ENCODE measurements at places on chromosomes 2 and 18. TPM values are rescaled to one million over a fixed set of nuclear protein-coding genes. Genes with fewer than 3 reads are reported as not detected.

DNA sequence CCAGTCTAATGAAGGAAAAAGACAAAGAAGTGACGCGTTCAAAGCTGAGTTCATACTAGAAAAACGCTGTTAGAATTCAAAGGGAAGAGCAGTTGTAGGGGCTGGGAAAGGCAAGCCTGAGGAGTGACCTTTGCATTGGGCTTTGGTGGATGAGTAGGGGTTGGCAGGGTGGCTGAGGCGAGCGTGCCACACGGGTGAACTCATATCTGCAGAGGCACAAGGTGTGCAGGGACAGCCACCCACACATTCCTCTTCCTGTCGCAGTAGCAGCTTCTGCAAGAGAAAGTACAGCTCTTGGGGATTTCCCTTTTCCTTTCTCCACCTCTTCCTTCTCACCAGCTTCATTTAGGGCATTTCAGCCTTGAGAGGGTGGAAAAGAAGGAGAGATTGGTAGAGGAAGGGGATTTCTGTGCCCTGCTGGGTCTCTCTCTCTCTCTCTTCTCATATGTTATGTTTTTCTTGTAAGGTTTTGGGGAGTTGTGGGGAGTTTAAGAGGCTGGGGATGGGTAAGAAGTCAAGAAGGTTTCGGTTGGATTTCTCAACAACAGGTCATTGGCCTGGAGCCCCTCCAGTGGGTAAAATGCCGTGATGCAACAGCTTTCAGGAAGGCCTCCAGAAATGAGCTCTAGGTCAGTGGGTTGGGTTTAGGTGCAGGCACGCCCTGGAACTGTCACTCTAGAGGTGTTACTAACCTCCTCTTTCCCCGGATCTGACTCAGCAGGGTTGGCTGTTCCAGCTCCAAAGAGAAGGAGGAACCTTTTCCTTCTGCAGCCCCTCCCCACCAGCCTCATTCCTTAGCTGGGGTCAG is 40.1 kb downstream of the ODC1 start:
- H3K4me1 ChIP-seq = no peaks in the 10 kb centered on the region
- DNase-seq = no peak
- H3K36me3 ChIP-seq = no peaks in the 10 kb centered on the region
- H3K27ac ChIP-seq = no peak overlapping the region
- no peak overlapping the region for H3K4me3 ChIP-seq

Gene GTF2A1L
- total RNA-seq = not detected

DNA sequence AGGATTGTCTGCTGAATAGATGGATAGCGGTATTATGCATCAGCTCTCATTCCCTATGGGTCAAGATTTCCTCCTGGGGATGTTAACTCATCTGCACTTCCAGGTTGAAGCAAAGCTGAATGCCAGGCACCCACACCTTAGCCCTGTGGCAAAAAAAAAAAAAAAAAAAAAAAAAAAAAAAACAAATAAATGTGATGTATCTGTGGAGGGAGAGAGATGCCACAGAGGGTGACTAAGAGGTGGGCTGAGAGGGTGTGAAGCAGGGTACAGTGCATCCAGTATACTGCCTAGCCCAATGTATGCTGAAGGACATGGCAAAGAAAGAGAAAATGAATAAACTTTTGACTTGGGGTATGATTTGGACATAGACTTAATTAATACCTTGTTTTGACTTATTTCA is 91.4 kb downstream of the COPS8 start:
- DNase-seq = no peak
- no peak overlapping the region for H3K4me3 ChIP-seq
- H3K27ac ChIP-seq = no peak overlapping the region
- H3K4me1 ChIP-seq = no peaks in the 10 kb centered on the region
- no peaks in the 10 kb centered on the region for H3K27me3 ChIP-seq
- H3K36me3 ChIP-seq = no peaks in the 10 kb centered on the region

GRCh38 chr18:25814841-25815458 is 275.5 kb downstream of the SS18 start:
- no peak overlapping the region for H3K4me3 ChIP-seq
- no peak overlapping the region for H3K27ac ChIP-seq
- H3K4me1 ChIP-seq = no peaks in the 10 kb centered on the region
- DNase-seq = no peak
- H3K36me3 ChIP-seq = no peaks in the 10 kb centered on the region

DNA sequence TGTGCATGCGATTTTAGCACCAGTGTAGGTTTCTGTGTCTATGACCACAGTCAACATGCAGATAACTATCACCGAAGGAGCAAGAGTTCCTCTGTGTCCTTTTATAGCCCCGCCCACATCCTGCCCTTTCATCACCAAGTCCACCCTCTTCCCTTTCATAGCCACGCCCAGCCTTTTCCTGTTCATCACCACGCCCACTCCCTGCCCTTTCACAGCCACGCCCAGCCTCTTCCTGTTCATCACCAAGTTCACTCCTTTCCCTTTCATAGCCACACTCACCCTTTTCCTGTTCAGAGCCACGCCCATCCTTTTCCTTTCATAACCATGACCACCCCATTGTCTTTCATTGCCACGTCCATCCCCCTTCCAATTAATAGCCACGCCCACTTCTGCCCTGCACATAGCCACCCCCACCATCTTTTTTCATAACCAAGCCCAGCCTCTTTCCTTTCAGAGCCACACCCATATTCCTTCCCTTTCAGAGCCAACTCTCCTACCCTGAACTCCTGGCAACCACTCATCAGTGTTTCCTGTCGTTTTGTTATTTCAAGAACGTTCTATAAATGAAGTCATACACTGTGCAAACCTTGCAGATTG is 273.9 kb downstream of the MYT1L start:
- H3K36me3 ChIP-seq = no peaks in the 10 kb centered on the region
- no peak for DNase-seq
- no peak overlapping the region for H3K4me3 ChIP-seq

Gene KLHL41
- not detected for total RNA-seq

Gene CCDC141
- total RNA-seq = 21.6 TPM

DNA sequence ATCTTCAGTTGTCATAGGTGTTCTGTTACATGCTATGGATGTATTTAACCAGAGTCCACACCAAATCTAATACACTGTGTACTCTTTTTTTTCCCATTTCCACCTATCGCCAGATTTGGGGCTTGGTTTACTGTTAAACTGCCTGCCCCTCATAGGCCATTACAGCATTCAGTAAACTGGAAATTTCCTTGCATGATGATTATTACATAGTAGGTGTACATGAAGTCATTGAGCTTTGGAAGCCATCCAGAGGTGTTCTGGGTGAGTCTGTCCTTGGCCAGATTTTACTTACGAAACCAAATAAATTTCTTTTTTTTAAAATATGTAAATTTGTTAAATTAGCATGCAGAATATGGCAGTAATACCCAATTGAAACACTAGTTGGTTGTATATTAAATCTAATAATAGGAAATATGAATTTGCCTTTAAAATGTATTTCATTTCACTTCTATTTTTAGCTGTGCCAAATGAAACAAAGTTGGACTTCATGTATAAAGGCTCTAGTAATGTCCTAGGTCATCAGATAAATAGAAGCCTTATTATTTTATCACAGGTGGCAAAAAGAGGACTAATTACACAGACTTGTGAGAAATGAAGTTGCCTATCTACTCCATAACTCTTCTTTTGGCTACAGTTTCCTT is 60.7 kb downstream of the COMMD1 start:
- no peak for DNase-seq
- no peak overlapping the region for H3K27ac ChIP-seq
- H3K27me3 ChIP-seq = no peaks in the 10 kb centered on the region
- H3K4me1 ChIP-seq = no peaks in the 10 kb centered on the region

DNA sequence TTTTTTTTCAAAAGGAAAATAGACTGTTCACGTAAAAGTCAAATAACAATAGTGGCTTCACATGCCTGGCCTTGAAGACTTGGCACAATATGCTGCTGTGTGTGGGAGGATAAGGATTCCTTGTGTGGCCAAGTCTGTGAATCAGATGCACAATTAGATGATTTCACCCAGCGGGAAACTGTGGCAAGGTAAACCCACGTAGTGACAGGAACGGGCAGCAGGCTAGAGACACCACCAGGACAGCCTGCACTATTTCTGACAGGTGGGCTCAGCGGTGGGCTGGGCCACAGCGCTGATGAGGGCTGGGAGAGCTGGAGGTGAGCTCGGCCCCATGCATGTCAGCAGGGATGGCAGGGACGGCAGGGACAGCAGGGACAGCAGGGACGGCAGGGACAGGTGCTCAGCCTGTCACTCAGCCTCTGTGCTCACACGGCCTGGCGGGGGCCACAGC is 21.6 kb downstream of the SNORC start:
- no peak overlapping the region for H3K27ac ChIP-seq
- no peaks in the 10 kb centered on the region for H3K4me1 ChIP-seq
- H3K36me3 ChIP-seq = no peaks in the 10 kb centered on the region
- no peak overlapping the region for H3K4me3 ChIP-seq
- H3K27me3 ChIP-seq = no peaks in the 10 kb centered on the region

GRCh38 chr2:46303822-46304221 is 6.6 kb downstream of the EPAS1 start:
- peaks cover 6% of the 10 kb centered on the region for H3K4me1 ChIP-seq
- H3K36me3 ChIP-seq = no peaks in the 10 kb centered on the region
- H3K27ac ChIP-seq = no peak overlapping the region
- H3K4me3 ChIP-seq = no peak overlapping the region
- no peak for DNase-seq

Gene HOXD3
- not detected for total RNA-seq

DNA sequence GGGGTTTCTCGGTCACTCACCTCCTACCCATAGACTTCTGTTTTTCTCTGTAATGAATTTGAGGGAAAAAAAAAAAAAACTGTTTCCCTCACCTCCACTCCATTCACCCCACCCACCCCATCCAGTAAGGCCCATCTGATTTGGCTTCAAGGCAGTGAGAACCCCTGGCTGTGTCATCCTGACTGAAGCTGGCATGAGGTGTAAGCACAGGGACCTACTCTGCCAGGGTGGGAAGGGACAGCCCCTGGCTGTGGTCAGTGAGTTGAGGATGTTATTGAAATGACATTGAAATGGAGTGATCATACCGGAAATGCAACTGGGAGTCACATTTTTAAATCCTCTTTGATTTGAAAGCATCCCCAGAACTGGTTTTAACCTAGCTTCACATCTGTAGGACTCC is 19.1 kb upstream of the BCL2L11 start:
- H3K4me3 ChIP-seq = no peak overlapping the region
- H3K4me1 ChIP-seq = no peaks in the 10 kb centered on the region
- DNase-seq = no peak
- H3K27ac ChIP-seq = no peak overlapping the region
- H3K36me3 ChIP-seq = no peaks in the 10 kb centered on the region

Gene MZT2A
- 116 TPM for total RNA-seq

DNA sequence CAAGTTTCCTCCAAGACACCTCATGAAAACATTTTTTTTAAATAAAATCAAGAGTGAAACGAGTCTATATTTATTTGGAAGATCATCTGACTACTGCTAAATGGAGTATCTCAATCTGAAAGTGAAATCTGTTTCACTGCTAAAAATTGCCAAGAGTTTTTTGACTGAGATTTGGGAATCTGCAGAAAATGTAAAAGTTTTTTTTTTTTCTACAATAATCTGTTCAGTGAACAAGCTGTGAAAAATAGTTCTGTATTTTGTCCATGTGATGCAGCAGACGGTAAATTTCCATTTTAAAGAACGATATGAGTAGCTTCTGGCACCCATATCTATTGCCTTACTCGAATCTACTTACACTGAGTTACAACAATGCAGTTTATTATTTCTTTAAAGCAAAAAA is 519.7 kb downstream of the PLCL1 start:
- H3K4me1 ChIP-seq = no peaks in the 10 kb centered on the region
- no peak overlapping the region for H3K4me3 ChIP-seq
- DNase-seq = no peak
- no peaks in the 10 kb centered on the region for H3K27me3 ChIP-seq
- no peaks in the 10 kb centered on the region for H3K36me3 ChIP-seq

DNA sequence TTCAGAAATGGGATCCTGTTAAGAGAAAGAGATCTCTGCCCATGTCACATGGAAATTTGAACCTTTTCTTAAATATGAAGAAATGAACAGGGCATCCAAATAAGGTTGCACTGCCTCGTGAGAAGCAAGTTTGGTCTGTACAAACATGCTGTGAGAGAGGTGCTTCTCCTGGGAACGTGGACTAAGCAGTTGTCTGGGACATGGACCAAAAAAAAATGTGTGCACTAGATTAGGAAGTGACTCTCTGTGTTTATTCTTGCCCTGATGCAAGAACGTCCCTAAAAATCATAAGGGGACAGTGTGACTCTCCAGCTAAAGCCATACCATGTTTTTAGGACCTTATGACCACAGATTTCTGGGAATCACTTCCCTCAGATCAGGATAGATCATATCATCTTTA is 23.7 kb upstream of the GCG start:
- no peak overlapping the region for H3K27ac ChIP-seq
- H3K4me3 ChIP-seq = no peak overlapping the region
- H3K36me3 ChIP-seq = no peaks in the 10 kb centered on the region
- DNase-seq = no peak
- H3K27me3 ChIP-seq = no peaks in the 10 kb centered on the region

Gene CCL20
- not detected for total RNA-seq

Gene TACR1
- 0.19 TPM for total RNA-seq

Gene FOXD4L1
- total RNA-seq = not detected

- peaks cover 10% of the 10 kb centered on the region for H3K4me1 ChIP-seq
- DNase-seq = no peak
- no peak overlapping the region for H3K27ac ChIP-seq
- no peaks in the 10 kb centered on the region for H3K36me3 ChIP-seq
- H3K4me3 ChIP-seq = no peak overlapping the region
These were observed 114.1 kb downstream of the GBX2 start for GRCh38 chr2:236054125-236054524.

- no peaks in the 10 kb centered on the region for H3K27me3 ChIP-seq
- no peaks in the 10 kb centered on the region for H3K36me3 ChIP-seq
- H3K4me3 ChIP-seq = no peak overlapping the region
- no peaks in the 10 kb centered on the region for H3K4me1 ChIP-seq
These were observed 47.5 kb downstream of the ARID5A start for GRCh38 chr2:96584017-96584416.

DNA sequence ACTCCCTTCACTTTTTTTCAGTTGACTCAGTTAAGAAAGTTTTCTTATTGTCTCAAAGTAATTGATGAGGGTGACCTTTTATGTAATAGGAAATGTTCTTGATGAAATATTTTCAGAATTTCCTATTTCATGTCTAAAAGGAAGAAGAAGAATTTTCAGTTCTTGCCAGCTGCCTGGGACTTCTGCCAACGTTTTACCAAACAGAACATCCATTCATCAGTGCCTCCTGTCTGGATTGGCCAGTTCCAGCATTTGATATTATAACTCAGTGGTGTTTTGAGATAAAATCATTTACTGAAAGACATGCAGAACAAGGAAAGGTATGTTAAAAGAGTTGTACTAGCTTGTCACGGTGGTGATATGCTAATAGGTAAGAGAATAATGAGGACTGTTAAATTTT is 104.7 kb upstream of the MYO3B start:
- no peak for DNase-seq
- no peaks in the 10 kb centered on the region for H3K27me3 ChIP-seq
- no peaks in the 10 kb centered on the region for H3K36me3 ChIP-seq
- no peak overlapping the region for H3K4me3 ChIP-seq
- H3K27ac ChIP-seq = no peak overlapping the region

DNA sequence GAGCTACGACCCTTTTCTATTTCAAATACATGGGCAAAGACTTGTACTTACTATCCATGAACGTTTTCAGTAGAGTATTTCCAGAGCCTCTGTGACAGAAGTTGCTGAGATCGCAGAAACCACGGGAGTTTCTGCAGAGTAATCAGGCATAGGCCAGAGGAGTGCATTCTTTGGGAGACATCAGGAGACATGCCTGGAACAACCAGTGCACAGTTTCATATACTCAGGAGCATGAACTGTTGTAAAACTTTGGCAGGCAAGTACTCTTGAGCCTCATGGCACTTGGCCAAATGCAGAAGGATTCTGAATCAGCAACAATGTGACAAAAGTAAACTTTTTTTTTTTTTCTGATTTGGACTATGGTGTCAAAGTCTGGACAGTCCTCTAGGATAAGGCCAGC is 307.1 kb downstream of the GRB14 start:
- H3K36me3 ChIP-seq = no peaks in the 10 kb centered on the region
- H3K27me3 ChIP-seq = no peaks in the 10 kb centered on the region
- no peaks in the 10 kb centered on the region for H3K4me1 ChIP-seq
- no peak for DNase-seq
